ENCODE measurements at places on chromosomes 11 and 22.

DNA sequence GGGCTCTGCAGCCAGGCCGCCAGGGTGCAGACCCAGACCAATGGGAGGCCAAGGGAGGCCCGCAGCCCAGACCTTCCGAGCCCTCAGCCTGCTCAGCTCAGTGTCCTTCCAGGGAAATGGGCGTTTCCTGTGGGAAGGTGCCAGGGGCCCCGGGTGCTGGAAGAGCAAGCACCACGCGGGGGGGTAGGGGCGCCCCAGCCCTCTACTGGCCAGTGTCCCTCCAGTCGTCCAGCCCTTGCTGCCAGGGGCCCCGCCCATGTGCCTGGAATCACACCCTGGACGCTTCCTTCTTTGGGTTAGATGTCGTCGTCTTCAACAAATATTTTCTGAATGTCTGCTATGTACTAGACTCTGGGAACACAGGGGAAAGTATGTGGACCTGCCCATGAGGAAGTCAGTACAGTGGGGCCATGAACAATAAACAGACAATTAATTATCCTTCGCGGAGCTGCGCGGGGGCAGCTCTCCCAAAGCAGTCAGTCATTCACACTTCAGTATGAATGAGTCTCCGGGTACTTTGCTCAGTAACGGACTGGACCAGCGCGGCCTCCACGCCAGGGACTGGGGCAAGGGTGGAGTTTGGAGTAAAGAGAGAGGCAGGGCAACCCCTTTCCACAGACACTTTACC is 60.2 kb downstream of the CDKN1C start:
- peak; percentile 57 for DNase-seq

DNA sequence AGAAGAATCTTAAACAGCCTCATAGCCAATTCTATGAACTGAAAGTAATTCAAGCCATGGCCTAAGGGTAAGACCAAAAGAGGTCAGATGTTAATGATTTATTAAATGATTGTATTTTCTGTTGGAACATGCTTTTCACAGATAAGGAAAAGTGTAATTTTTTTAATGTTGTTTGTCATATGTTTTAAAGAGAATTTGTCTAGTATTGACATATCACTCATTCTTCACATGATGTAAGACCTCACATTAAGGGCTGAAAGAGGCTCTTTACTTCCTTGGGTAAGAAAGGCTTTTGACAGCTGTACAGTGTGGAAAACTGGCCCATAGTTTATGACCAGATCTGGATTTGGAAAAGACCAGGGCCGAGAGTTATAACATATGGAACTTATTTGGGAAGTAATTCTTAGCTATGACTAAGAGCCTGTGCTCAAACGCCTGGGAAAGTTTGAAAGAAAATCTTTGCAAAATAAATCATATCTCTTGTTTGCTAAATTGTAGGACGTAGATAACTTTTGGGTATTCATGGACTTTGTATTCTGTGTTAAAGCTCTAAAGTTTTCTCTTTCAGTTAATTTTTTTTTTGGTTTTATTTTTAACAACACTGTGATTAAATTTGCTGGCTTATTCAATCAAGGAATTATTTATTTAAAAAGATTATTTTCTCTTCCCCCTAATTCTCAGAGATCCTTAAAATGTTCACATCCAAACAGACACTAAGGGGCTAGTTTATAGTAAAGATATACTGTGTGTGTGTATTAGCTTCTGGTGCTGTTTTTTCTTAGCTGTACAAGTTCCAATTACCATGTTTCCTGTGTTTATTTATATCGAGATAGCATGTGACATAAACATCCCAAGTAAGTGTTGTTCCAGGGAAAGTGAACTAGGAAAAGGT is 162.2 kb downstream of the ARHGAP42 start:
- DNase-seq = peak; percentile 16

GRCh38 chr11:62013537-62014476 is 46.4 kb upstream of the FTH1 start:
- DNase-seq = no peak

GRCh38 chr11:9714272-9714940 is 50.5 kb downstream of the SWAP70 start:
- no peak for DNase-seq

DNA sequence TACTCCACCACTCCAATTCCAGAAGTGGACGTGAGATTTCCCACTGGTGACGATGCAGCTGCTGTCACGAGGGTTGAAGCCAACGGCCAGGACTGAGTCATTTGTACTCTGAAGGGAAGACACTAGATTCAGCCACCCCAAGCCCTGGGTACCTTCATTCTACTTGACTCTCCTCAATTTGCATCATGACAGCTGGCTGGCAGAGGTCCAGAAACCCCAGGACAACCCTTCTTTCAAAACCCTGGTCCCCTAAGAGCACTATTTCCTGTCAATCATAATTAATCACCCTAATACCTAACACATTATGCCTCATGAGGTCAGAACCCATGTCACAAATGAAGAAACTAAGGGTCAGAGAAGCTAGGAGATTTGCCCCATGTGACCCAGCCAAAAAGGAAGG is 4.9 kb downstream of the EML3 start:
- no peak for DNase-seq

- DNase-seq = no peak
Measured at GRCh38 chr11:75541193-75542087, 15.7 kb upstream of the GDPD5 start.

DNA sequence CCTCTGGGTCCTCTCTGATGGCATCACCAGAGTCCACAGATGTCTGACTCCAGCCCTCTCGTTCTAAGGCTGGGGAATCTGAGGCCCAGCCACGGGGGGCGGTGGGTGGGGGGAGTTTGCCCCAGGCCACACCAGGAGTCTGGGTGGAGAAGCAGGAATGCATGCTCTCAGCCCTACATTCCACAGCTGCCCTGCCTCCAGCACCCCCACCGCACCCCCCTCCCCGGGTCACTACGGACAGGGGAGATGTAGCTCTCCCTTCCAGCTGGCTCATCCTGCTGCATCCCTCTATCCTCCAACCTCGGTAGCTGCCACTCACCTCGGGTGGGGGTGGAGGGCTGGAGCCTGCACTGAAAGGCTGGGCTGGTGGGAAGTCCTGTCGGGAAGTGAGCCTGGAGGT is 2.3 kb upstream of the PVALB start:
- DNase-seq = no peak

- no peak for DNase-seq
Measured at GRCh38 chr11:127118811-127119210, 118.2 kb upstream of the KIRREL3 start.

- no peak for DNase-seq
Measured at GRCh38 chr22:28792491-28793383, 7.6 kb downstream of the XBP1 start.

DNA sequence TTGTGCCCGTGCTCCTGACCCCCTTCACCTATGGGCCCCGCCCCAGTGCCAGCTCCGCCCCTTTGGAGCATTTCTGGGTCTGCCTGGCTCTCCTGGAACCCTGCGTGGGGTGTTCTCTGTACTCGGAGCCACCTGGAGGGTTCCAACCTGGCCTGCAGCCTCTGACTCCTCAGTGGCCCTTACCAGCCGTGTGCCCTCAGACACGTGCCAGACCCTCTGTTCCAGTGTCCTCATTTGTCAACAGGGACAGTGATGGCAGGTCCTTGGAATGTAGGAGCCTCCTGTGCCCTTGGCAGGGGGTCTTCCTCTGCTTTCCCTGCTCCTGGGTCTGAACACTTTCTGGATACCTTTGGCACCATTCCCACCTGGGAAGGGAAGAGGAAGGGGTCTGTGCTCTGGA is 96.4 kb downstream of the CACNA1I start:
- DNase-seq = no peak

DNA sequence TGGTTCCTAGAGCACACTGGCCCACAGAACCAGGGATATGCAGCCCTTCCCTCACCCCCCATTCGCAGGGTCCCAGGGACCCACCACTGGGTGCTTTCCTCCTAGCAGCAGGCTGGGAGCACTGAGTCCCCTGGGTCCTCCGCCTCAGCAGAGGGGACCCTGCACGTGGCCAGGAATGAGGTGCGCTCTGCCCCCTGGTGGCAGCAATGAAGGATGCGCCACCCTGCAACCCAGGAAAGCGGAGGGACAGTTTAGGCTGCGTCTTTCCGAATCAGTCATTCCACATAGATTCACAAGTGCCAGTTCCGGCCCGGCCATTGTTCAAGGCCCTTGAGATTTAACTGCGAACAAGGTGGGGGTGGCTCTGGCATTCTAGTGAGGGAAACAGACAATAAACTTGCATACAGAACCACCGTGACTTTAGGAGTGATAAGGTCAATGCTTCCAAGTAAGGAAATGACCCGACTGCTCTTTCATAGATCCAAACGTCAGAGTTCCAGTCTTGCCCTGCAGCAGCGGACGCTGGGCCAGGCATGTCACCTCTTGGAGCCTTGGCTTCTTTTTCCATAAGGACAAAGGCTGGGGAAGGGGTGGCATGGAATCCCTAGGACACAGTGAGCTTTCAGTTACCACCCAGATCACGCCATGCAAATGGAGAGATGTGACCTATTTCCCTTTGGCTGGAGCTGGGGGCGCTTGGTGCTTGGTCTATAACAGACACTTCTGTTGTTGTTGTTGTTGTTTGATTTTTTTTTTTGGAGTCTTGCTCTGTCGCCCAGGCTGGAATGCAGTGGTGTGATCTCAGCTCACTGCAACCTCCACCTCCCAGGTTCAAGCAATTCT is 7.7 kb downstream of the RIN1 start:
- peak; percentile 89 for DNase-seq

DNA sequence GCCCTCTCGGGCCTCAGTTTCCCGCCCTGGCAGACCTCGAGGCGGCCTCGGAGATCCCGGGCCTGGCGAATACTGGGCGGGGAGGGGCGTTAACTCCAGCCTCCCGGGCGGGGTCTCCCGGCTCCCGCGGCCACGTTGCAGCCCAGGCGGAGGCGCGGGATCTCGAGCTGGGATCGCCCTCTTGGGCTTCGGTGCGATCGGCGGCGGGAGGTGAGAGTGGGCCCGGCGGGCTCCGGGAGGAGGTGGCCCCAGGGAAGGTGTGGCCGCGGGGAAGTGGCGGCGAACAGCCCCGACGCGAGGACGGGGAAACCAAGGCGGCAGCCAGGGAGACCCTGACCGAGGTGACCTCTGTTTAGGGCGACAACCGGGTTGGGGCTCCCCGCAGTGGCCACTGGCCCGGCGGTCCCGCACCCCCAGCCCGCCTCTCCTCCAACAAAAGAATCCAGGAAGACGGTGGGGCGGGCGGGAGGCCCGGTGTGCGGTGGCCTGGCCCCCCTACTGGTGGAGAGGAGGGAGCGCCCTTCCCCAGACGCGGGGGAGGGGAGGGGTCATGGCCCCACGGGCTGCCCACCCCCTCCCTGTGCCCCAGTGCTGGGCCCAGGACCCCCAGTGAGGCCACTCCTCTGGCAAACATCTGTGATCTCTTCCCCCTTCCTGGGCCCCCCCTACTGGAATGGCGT is at the start of gene PHETA2:
Gene PHETA2, plus strand, starts transcription at position 117 of the 680 bp plus-strand sequence. CDS start 3,046 bp downstream, outside the sequence.
- peak; percentile 78 for DNase-seq

- no peak for DNase-seq
Measured at GRCh38 chr11:68431984-68432645, 28.4 kb upstream of the PPP6R3 start.

DNA sequence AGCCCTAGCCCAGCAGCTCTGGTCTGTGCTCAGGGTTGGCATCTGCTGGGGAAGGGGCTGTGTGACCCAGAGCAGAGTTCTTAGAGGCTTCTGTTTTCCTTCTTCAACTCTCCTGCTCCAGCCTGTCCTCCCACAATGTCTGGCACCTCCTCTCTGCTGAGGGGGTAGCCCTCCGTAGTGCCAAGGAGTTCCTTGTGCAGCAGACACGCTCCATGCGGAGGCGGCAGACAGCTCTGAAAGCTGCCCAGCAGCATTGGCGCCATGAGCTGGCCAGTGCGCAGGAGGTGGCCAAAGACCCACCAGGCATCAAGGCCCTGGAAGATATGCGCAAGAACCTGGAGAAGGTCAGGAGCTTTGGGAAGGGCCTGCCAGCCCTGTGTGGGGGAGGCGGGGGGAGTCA is 69.3 kb downstream of the CEP164 start:
- no peak for DNase-seq

GRCh38 chr11:72562431-72562830 is 111.8 kb downstream of the PDE2A start:
- no peak for DNase-seq

GRCh38 chr11:103676413-103676812 is 360.0 kb upstream of the DDI1 start:
- no peak for DNase-seq

- DNase-seq = no peak
Measured at GRCh38 chr22:36048911-36049677, 20.5 kb upstream of the RBFOX2 start.

GRCh38 chr11:13256216-13256615 is 21.4 kb upstream of the BMAL1 start:
- no peak for DNase-seq

GRCh38 chr11:93193731-93194130 is 4.1 kb downstream of the SLC36A4 start:
- DNase-seq = no peak

DNA sequence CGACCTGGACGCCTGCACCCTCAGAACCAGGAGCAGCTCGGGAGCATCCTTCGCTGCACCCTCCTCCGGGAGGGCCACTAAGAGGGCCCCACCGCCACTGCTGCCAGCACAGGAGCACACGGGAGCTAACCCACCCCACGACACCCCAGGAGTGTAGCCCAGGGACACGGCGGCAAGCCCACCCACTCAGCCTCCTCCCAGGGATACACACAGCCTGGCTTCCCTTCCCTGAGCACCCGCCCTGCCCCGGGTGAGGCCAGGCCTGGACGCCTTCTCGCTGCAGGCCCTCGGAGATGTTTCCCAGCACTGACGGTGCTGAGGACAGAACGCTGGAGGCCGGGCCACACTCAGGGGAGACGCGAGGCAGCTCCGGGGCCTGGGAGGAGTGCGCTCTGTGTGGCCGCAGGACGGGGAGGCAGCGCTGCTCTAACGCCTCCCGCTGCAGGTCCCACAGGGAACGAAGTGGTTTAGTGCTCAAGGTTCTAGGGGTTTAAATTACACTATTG is 190.4 kb downstream of the BRD1 start:
- DNase-seq = no peak

DNA sequence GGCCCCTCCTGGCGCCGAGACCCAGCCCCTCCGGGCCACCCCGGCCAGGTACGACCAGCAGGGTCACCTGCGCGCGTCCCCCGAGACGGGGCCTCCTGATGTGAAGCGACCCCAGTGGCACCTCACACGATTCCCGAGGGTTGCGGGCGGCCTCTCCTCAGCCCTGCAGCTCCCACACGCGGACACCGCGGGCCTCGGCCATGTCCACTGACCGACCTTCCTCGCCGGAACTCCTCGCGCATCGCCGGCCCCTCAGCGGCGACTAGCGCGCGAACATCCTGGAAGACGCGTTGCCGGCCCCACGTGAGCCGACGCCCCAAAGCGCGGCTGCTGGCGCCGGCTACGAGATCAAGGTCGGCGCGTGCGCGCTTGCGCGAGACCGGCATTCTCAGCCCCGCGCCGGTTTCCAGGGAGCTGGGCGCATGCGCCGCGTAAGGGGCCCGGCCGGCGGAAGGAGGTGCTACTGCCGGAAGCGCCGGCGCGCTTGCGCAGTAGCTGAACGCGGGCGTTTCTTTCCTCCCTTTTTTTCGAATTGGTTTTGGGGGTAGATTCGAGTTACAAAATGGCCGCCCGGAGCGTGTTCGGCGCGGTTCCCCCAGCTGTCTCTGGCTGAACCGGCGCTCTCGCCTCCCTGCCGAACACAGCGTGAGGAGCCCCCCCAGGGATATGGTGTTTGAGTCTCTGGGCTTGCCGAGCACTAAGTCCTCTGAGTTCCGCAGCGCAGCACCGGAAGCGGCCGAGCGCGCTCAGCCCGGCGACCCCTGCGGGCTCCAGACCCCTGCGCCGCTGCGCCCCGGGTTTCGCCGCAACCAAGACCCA is at the start of gene NUP50:
Gene NUP50, plus strand, starts transcription at position 475 of the 819 bp plus-strand sequence. CDS start 4,253 bp downstream, outside the sequence.
- DNase-seq = peak; percentile 97

GRCh38 chr11:1814691-1815090 is 20.1 kb upstream of the SYT8 start:
- no peak for DNase-seq
